ENCODE measurements at places on chromosomes 16 and 17.

DNA sequence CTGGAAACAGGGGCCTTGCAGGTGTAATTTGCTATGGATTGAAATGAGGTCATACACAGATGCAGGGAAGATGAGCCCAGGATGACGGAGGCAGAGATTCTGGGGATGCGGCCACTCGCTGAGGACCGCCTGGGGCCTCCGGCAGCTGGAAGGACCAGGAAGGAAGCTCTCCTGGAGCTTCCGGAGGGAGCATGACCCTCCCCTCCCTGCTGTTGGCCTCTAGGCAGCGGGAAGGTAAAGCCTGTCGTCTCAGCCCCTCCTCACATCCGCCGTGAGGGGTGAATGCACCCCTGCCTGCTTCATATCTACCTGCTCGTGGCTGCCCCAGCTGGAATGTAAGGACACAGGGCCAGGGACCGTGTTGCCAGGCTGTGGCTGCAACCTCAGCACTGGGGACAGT is 29.1 kb upstream of the ZNF469 start:
- DNase-seq, result no peak

DNA sequence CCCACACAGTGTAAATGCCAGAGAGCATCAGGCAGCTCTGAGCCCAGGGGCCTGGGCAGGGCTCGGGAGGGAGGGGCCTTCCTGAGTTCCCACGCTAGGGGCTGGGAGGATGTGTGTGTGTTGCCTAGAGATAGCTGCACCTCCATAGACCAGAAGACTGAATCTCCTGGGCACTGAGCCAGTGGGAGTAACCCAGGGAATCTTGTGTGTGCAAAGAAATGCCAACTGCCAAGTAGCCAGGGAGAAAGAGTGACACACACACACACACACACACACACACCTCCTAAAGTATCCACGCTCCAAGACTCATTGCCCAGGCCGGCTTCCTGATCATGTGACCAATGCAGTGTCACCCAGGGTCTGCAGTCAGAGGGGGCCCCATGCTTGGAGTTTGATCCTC is 166.2 kb upstream of the RPL38 start:
- DNase-seq, result no peak

- DNase-seq, result no peak
Observed at GRCh38 chr17:46163316-46163715, 29.9 kb downstream of the KANSL1 start.

DNA sequence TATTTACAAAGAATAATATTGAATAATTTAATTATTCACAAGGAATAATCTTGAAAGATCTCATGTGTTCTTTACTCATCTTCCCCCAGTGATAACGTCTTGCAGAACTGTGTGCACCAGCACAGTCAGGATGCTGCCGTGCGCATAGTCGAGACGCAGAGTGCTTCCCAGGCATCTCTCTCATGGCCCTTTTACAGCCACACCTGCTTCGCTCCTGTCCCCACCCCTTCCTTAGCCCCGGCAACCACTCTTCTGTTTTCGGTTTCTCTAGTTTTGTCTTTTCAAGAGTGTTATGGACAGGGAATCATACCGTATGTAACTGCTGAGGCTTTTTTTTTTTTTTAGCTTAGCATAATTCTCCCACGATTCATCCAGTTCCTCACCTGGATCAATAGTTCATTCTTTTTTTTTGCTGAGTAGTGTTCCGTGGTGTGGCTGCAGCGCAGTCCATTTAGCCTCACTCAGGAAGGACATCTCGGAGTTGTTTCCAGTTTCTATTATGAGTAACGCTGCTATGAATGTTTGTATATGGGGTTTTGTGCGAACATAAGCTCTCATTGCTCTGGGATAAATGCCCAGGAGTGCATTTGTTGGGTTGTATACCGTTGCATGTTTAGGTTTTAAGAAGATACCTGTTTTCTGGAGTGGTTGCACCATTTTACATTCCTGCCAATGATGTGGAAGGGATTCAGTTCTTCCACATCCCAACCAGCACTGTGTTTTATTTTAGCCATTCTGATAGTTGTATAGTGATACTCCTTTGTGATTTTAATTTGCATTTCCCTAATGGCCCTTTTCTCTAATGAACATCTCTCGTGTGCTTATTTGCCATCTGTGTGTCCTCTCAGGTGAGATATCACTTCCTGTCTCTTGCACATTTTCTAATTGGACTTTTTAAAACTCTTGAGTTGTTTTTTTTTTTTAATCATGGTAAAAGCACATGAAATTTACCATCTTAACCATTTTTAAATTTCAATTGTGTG is 47.6 kb downstream of the SEC14L1 start:
- DNase-seq, result no peak

- peak; percentile 18 for DNase-seq
Observed at GRCh38 chr17:31802502-31802901, 56.5 kb downstream of the COPRS start.

- DNase-seq, result peak; percentile 23
Observed at GRCh38 chr17:1490643-1491442, 1.6 kb downstream of the MYO1C start.

DNA sequence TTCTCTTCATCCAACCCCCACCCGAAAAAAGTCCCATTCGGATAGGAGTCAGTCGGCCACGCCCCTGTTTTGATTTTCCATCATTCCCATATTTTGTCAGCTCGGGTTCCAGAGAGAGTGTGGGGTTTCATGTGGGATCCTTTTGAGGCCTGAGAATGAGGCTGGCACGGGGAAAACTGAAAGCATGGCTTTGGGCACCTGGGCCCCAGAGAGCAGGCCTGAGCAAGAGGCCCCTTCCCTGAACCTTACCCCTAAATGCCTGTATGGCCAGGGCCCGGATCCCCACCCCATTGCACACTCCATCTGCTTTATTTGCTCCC is 4.6 kb upstream of the HOXB4 start:
- DNase-seq, result no peak
